ENCODE measurements at places on chromosomes 5 and 9.

- no peak for DNase-seq
Measured at GRCh38 chr9:105299190-105299854, 54.9 kb downstream of the SLC44A1 start.

- no peak for DNase-seq
Measured at GRCh38 chr5:74250304-74251102, 390.0 kb downstream of the ENC1 start.

DNA sequence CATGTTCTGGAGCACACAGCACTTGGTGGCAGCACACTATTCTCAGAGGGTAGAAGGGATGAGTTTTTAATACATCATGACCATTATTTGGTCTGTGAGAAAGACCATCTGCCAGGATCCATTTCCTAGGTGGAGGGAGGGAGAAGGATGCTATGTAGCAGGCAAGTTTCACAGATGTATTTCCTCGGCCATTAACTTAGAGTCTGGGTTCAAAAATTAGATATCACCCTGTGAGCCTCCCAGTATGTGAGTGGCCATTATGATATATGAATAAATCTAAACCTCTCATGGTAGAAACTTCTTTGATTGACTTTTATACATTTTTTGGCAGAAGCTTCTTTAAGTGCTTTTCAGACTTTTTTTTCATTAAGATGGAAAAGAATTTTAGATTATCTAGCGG lies 133.9 kb downstream of the SREK1 start:
- DNase-seq: no peak

DNA sequence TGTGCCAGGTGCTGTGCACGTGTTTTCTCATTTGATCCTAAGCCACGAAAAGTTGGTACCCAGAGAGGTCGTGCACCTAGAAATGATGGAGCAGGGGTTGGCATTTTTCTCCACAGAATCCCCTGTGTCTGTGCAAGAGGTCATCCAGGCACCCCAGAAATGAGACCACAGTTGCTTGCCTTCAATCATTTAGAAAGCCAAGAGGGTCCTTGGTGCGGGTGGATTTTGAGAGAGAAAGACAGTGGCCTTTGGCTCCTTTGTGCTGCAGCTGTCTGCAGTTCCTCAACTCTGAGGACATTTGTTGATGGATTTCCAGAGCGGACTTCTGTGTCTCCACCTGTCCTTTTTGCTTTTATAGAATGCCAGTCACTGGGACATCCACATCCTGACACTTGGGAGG lies 33.8 kb upstream of the SPRY4 start:
- DNase-seq: no peak

DNA sequence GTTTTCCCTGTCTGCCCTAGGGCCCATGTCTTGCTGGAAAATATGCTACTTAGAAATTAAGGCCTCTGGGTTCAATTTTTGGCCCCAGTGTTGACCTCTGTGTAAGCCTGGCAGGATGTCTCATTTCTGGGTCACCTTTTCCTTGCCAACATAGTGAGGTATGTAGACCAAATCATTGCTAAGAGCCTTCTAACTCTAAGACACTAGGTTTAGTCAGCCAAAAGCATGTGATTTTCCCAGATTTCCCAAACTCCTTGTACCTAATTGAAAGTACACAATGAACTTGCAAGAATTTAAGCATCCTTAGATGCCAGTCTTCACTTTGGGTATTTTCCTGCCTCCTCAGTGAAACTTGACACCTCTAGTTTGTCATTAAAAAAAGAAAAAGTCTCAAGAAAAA lies 77.0 kb downstream of the GALNT10 start:
- DNase-seq: no peak

DNA sequence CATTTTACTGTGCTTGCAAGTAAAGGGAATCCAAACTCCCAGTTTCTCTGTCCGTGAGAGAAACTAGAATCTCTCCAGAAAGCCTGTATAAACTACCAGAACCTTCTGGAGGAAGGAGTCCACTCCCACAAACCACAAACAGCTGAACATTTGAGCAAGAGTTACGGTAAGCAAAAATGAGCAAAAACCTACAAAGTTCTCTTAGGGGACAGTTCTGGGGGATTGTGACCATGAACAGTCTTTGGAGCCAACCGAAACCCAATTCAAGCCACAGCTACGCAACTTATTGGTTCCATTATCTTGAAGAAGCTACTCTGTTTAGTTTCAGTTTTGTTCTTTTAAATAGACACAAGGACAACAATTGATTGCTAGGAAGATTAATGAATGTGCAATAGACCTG lies 330.6 kb downstream of the ASTN2 start:
- DNase-seq: no peak

DNA sequence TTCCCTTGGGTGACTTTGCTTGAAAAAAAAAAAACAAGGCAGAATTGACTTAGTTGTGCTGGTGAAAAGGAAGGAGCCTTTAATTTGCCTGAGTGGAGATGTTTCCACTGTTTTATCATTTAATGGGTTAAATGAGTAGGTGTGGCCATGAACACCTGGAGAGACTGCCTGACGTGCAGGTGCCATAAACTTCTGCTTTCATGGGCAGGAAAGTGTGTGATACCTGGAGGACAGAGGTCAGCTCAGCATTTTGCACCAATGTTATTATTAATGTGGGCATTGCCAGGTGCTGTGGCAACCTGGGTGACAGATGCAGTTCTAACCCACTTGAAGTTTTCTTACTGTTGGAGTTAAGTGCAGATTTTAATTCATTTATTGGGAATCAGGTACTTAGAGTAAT lies 145.4 kb downstream of the CD180 start:
- no peak for DNase-seq

GRCh38 chr5:125856949-125857348 lies 566.3 kb upstream of the GRAMD2B start:
- no peak for DNase-seq

GRCh38 chr5:16489322-16489791 lies 23.8 kb upstream of the ZNF622 start:
- DNase-seq: peak; percentile 49

DNA sequence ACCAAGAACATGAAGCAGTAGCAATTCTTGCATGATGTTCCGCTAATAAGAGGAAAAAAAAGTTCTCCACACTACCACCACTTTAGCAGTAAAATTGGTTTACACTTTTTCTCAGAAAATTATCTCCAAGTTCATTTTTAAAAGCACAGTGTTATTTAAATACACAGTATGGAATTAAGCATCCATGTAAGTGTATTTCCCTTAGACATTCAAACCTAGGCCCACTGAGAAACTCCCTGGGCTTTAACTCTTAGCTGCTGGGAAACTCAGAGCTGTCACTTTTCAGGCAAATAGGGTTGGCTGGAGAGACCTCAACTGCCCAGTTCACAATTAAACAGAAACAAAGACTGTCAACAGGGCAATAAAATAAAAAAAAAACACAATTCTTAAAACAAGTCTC lies 2.7 kb downstream of the GNAQ start:
- no peak for DNase-seq

GRCh38 chr5:43893951-43894684 lies 291.1 kb downstream of the NNT start:
- DNase-seq: no peak

GRCh38 chr5:73693573-73694061 lies 67.6 kb downstream of the ARHGEF28 start:
- DNase-seq: no peak

- no peak for DNase-seq
Measured at GRCh38 chr5:68711293-68712200, 382.3 kb upstream of the SLC30A5 start.

DNA sequence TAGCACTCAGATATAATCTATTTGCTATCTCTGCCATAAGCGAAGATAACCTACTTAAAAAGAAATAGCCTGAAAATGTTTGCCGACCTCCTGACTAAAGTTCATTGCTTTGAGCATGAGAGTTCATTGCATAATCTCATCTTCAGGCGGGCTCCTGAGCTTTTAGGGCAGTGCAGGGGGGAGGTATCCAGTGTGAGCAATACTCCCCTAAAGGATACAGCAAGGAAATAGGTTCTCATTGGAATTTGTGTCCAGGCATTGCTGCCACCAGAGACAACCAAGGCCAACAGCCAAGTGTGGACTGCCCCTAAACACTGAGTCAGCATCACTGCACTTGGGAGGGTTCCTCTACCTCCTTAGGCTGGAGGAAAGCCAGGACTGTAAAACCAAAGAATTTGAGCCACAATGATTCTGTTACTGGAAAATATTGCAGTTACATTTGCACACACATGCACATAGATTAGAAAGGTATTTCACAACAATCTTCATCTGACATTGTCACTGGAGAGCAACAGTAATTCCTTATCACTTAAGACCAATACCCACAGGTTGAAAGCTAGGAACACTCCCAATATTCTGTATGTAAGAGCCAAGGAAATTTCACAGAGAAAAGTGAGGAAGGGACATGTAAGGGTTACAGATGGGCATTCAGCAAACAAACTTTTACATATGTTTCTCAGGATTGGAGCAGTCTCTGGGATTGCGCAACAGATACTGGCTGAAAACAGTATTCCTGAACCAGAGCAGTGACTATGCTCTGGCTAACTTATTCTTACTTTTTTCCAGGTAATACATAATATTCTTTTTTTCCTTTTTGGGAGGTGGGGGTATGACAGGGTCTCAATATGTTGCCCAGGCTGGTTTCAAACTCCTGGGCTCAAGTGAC lies 98.6 kb upstream of the TLE1 start:
- no peak for DNase-seq

GRCh38 chr5:165885623-165886350 lies 2380.4 kb downstream of the MAT2B start:
- DNase-seq: no peak

DNA sequence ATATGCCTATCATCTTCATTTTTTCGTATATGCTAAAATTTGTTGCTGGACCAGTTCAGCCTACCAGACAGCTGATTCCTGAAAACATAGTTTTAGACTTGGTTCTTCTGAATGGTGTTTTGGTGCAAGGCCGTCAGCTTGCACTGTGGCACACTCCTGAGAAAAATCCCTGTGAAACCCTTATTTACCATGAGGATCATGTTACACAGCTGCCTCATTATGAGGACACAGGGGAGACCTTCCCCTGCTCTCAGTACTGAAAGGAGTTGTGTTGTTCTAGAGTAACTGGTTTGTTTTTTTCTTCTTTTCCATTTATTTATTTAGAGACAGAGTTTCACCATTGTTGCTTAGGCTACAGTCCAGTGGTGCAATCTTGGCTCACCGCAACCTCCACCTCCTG lies 37.6 kb downstream of the MAST4 start:
- DNase-seq: peak; percentile 64

DNA sequence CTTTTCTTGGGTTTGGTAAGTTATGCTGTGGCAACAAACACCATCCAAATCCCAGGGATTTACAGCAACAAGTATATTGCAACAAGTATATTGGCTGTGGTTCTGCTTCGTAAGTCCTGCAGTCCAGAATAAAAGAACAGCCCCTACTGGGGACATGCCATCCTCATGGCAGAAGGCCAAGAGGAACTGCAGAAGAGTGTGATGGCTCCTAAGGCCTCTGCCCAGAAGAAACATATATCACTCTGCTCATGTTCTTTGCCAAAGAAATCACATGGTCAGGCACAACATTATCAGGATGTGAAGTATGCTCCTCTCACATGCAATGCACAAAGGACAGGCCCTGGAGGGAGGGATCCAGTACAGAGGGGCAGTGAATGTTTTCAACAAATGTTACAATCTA lies 159.6 kb upstream of the TAS2R1 start:
- no peak for DNase-seq

DNA sequence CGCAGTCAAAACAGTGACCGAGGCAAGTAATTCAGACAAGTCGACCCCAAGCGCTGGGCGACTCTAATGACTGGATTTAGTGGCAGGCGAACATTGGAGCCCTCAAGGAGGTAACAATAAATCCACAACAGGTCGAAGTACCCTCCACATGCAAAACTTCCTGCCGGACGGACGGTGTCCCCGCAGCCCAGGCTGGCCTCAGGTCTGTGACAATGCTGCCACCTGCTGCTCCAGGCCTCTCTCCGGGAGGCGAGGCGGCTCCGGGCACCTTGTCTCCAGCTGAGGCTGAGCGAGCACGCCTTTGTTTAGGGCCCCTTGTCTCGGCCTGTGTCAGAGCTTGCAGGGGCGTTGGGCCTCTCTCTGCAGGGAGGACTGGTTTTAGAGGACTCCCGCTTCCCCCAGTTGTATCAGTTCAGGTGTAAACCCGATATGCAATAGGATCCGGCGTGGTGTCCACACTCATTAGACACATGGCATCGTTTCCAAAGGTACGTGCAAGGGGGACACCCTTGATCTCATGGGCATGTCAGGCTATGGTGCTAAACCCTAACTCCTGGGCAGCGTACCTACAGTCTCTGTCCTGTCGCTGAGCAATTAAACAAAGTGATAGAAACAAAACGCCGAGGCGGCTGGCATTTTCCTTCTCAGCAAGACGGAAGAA lies 628.0 kb upstream of the ADAMTS16 start:
- no peak for DNase-seq

DNA sequence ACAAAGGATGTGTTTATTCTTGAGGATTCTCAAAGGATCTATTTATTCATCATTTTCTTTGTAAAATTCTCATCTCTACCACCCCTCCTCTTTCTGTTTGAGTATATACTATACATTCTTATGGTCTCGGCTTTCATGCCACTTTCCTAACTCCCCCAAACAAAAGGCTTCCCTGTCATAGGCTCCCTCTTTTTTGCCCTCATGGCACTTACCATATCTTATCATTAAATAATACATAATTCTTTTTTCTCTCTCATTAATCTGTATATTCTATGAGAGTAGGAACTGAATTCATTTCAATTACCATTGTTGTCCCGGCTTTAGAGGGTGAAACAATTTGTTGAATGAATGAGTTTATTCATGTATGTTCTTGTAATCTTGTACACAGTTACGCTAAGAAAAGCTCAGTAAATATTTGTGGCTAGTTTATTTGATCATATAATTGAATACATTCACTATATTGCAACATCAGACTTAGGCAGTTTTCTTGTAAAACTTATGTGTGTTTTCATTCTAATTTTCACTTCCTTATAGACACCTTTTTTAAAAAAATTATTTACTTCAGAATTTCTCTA lies 254.6 kb downstream of the EDIL3 start:
- no peak for DNase-seq

GRCh38 chr9:123645762-123646161 lies 284.2 kb downstream of the DENND1A start:
- no peak for DNase-seq

DNA sequence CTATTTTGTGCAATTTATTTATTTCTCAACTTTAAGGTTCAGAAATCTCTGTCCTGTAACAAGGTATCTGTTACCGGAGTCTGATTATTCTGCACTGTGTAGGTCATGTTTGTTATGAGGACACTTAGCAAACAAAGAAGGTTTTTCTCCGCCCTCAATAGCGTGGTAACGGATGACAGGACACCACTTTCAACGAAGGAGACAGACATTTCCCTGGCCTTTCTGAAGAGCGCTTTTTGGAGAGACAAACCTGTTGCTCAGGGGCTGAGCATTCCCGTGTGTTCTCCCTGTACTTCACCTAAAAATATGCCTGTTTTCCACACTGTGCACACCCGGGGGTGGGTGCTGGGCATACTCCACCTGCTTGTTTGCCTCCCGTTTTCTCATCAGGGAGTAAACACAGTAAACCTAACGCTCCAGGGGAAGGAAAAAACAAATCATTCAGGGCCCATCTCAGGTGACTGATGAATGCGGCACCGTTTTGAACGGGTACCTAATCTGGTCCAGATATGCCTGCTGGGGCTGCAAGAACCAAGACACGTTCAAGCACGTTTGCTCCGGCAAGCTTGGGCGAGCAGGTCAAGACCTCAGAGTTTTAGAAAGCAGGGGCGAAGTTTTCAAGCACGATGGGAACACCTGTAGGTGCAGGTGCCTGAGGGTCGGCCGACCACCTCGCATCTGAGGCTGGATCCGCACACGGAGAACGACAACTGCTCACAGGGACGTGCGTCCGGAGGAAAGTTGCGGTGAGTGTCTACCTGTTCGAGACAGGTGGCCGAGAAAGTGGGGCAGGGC lies 859 bp downstream of the RETREG1 start:
- peak; percentile 52 for DNase-seq

GRCh38 chr5:140883927-140884697 lies 2.2 kb downstream of the PCDHA13 start:
- DNase-seq: no peak

- no peak for DNase-seq
Measured at GRCh38 chr5:4366628-4367027, 771.0 kb downstream of the IRX1 start.
